ENCODE measurements at places on chromosomes 7 and 10.

- no peak for DNase-seq
Measured at GRCh38 chr10:13656337-13657100, 69.8 kb downstream of the PRPF18 start.

- no peak for DNase-seq
Measured at GRCh38 chr10:49009199-49009979, 69.7 kb upstream of the LRRC18 start.

DNA sequence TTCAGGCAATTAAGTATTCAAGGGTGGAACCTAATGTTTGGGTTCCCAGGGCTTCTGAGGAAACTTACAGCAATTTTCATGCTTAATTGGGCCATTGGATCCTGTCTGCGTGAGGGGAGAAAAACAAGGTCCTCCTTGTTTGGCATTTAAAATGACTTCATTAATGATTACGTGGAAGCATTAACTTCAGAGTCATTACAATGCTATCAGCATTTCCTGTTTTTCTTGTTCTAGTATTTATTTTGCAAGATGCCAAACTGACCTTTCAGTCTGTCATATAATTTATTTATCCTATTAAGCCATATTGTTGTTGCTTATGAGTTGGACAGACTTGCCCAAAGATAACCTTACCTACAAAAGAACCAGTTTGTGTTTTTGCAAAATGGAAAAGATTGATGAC, 324.1 kb upstream of the LRRN3 start:
- no peak for DNase-seq

GRCh38 chr10:73865459-73866442, 8.6 kb downstream of the CAMK2G start:
- DNase-seq: no peak

GRCh38 chr10:71638822-71639719, 80.5 kb downstream of the C10orf105 start:
- DNase-seq: no peak

DNA sequence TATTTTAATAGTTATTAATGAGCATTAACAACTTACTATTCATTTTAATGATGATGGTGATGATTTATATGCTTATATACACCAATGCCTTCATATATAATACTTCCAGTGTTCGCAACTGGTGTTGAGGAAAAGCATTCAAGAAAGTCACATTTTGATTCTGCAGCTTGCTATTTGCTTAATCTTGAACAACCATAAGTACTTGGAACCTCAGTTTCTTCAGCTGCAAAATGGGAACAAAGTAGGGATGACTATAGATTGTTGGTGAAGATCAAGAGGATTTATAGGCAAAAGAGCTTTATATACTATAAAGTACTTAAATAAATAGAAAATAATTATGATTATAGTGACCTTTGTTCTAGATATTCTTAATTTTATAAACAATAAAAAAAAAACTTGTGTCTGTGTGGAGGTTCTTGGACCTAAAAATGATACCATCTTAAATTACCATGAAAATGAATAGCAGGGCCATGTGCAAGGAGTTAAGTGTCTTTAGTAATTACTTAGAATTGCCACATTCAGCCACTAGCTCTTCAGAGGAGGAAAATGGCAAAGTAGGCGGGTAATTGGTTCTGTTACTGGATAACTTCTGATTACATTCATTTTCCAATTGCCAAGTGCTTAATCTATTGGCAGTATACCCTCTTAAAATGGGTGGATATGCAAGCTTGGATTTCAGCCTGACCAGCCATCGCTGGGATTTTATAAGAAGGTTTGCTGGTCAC, 4.5 kb downstream of the ARID5B start:
- DNase-seq: no peak

DNA sequence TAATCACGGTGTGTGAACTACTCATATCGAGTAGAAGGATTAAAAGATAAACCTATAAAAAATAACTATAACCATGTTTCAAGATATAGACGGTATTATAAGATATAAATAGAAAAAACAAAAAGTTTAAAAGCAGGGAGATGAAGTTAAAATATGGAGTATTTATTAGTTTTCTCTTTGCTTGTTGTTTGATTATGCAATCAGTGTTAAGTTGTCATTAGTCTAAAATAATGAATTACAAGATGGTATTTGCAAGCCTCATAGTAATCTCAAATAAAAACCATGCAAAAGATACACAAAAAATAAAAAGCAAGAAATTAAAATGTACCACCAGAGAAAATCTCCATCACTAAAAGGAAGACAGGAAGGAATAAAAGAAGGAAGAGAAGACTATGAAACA, 83.3 kb downstream of the TES start:
- DNase-seq: no peak

GRCh38 chr10:123042708-123043408, 34.1 kb downstream of the ACADSB start:
- no peak for DNase-seq

DNA sequence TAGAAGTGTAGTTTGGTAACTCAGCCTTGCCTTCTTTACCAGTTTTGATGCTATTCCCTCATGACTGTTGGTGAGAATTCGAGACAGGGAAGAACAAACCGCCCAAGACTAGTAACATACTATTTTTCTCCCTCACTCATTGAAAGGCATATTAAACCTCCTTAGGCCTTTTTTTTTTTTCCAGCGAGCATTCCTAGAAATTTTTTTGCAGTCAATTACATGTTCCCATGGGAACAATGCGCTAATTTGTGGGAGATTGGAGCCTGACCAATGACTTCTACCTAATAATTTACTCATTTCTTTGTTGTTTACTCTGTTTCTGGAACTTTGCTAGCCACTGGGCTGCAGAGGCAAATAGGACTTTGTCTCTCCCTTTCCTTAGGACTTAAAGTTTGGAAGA, 6.0 kb downstream of the VPS50 start:
- no peak for DNase-seq

DNA sequence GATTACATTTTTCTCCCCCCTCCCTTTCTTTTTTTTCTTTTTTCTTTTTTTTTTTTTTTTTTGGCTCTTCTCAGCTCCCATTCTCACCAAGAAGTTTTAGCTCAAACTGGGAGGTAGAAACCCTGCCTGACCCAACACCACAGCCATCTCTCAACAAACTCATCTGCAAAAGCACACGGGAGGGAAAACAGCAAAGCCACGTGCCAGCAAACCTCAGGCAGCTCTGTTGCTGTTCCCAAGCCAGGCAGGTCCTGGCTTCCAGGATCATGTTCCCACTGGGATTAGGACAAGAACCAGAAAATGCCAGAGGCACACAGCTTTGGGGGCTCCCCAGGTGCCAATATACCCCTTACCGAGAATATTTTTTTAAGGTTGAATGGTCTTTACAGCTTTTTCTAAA, 56.7 kb downstream of the ITIH5 start:
- DNase-seq: no peak

DNA sequence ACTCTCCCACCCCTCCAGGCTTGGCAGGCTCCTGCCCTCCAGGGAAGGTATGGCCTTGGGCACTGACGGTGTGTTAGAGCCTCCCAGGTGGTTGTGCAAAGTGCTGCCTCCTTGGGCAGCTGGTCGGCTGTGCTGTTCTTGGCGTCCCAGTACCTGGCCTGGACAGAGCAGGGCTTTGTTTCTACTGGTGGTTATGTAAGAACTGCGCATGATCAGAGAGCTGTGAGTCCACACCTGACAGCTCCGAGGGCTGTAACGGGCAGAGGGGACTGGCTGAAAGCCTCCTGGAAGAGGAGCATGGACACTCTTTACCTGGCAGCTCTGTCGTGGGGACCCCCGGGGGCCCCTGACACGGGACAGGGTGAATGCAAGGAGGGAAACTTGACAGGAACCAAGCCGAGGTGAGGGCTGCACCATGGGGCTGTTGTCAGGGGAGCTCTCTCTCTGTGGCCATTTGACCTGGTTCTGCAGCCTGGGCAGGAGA, 3.1 kb upstream of the SFRP5 start:
- DNase-seq: no peak

DNA sequence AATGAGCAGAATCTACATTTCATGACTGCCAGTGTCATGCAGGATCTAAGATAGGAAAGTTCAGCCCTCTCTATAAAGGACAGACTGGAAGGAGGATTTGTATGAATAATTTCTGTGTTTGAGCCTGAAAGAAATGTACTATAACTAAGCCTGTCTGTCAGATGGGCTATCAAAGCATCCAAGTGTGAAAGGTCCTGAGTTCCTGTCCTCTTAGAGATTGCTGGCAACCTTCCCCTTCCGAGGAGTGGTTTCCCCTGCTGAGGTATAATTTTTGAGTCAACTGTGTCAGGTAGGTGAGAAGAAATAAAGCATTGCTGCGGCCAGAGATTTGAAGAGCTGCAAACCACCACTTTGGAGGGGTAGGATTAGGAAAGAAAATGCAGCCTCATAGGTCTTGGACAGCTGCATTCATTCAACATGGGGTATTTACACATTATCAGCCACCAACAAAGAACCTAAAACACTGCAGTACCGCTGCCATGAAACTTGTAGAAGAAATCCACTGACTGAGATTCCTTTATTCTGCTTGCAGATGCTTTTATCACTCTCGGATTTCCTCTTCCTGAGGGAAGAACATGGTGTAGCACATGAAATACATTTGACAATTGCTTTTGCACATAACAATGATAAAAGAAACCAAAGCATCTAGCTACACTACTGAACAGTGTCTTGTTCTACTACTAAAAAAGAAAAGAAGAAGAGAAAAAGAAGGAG, 189.1 kb downstream of the DGKI start:
- DNase-seq: no peak

DNA sequence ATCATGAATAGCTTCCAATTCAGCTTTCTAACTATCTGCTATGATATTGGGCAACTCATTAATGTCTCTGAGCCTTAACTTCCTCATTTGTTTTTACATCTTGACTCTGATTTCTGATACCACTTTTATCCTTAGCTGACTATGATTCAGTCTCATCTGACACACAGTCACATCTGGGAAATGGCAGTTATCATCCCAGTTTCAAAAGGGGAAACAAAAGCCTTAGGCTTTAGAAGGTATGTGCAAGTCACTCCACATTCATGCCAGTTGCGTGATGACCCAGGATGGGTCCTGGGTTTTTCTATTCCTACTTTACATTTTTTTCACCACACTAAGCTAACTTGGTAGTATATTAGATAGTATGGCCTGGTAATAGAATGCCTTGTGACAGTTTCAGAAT, 12.7 kb downstream of the SCIN start:
- no peak for DNase-seq

- no peak for DNase-seq
Measured at GRCh38 chr10:103584216-103585010, 90.9 kb downstream of the NEURL1 start.

GRCh38 chr10:36087006-36088005, 445.2 kb upstream of the FZD8 start:
- no peak for DNase-seq

DNA sequence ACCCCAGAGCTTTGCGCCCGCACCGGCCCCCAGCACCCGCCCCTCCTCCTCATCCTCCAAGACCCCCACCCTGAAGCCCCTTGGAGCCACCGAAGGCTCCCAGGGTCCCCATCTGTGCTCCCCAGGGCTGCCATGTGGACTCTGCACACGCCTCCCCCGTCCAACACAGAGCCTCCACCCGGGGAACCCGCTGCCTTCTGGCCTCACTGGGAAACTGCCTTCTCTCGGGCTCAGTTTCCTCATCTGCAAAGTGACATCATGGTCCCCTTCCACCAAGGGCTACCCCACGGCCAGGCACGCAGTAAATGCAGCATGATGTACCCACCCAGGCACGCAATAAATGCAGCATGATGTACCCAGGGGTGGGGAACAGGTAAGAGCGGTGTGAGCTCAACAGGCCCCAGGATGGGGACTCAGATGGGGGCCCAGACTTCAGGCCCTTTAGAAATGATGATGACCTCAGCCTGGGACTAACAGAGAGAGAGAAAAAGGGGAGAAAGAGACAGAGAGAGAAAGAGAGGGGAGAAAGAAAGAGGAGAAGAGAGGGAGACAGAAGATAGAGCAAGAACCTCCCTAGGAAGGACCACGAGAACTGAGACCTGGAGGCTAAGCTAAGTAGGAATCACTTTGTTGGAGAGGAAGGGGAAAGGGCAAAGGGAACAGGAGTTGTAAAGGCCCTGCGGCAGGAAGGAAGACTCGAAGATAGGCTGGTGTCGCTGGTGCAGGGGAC, 2.5 kb upstream of the MICALL2 start:
- DNase-seq: no peak

DNA sequence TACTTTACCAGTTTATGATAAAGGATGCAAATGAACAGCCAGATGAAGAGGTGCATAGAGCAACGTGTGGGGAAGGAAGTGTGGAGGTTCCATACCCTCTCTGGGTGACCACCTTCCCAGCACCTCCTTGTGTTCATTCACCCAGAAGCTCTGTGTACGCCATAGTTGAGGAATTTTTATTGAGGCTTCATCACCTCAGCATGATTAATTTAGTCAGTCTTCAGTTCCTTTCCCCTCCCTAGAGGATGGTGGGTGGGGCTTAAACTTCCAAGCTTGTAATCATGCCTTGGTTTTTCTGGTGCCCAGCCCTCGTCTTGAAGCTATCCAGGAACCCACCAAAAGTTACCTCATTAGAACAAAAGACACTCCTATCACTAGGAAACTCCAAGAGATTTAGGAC, 162.7 kb downstream of the PLCE1 start:
- DNase-seq: no peak

- peak; percentile 61 for DNase-seq
Measured at GRCh38 chr7:28405662-28406061, 6.7 kb upstream of the CREB5 start.

- no peak for DNase-seq
Measured at GRCh38 chr10:123297175-123297574, 143.0 kb downstream of the BUB3 start.

- no peak for DNase-seq
Measured at GRCh38 chr10:70863470-70864160, 24.8 kb downstream of the PCBD1 start.

DNA sequence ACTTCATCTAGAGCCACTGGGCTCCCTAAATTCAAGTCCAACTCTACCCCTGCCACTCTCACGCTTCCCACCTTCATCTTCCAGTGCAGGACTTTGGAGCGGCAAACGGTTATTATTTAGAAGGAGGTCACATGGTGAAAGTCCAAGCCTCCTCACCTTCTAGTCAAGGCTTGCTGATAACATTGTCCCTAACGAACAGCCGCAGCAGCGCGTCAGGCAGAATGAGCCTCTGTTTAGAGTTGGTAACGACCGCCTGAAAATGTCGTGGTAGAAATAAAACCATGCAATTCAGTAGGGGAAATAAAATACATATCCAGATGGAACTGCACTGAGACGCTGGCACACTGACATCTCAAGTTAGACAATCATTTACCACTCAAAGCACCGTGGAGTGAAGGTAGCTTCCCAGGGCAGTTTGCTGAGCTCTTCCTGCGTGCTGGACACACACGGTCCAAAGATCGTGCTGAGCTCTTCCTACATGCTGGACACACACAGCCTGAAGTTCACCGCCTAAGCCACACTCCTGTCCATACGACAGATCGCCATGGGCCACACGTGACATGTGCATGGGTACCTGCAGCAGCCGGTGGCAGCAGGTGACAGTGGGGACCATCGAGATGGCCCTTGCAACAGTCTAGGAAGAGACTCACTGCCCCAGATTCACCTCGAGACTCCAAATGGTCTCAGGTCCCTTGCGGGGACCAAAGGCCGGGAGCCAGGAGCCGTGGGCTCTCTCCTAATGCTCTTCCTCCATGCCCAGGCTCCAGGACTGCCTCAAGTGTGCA, 323.5 kb downstream of the PTPRN2 start:
- no peak for DNase-seq

DNA sequence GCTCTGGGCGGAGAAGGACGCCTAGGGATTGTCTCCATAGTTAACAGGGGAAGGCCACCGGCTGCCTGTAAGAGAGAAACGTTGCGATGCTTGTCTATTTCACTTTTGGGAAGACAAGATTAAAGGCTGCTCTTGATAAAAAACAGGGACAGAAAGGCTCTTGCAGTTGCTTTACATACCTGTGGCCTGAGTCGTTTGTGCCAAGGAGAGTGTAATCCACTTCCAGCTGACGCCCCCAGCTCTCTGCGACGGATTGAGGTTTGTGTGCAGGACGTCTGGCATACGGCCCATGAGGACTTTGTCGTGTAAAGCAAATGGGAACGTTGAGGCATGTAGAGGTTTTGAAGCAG, 1.1 kb downstream of the MAP3K8 start:
- peak; percentile 65 for DNase-seq
